ENCODE measurements at places on chromosomes 5 and 9.

DNA sequence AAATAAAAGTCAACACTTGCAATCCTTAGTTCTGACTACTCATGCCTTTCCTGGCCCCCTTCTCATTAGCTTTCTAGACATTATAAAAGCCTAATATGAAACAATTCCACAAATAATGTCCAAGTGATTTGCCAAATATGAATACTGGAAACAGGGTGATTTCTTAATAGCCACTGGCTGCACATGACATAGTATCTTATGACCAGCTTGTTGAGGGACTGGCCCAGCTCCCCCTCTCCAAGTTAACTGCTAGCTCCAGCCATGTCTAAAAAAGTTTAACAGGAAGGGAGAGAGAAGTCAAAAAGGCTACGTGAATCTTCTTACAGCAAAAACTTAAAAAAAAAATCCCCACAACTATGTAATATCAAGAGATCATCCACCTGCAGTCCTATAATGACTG is 1.5 kb downstream of the CERT1 start:
- peak; percentile 31 for DNase-seq

DNA sequence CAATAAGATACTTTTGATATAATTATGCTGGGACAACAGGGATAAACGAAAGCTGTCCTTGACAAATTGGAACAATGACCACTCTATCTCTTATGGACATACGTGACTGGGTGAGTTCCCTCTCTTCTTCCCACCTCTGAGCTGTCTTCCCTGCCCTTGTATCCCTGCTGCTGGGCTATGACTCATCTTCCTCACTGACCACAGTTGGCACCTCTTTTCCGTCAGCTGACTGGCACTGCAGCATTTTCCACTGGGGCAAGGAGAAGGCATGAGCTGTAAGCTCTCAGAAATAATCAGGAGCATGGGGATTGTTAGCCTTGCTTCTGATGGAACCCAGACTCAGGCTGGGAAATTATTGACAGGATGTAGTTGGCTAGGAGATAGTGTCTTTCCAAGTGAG is 48.7 kb downstream of the PCSK1 start:
- DNase-seq, result no peak

- no peak for DNase-seq
Observed at GRCh38 chr5:10278658-10279279, 28.7 kb downstream of the CCT5 start.

DNA sequence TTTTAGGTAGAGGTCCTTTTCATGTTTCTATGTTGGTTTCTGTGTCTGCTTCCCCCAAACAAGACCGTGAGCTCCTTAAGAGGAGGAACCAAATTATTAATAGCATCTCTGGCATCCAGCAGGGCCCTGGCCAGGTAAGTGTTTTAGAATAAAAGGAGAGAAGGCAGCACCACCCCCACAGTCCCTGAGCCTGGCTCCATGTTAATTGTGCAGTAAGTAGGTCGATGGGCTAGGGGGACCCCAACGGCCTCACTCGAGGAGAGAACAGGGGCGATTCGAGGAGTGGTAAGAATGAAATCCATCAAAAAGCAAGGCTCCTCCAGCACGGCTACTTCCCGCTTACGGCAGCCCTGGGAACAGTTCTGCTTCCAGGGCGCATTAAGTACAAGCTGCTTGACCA is 67.0 kb downstream of the GABBR2 start:
- DNase-seq, result no peak

GRCh38 chr5:10264604-10265003 is 14.5 kb downstream of the CCT5 start:
- no peak for DNase-seq

DNA sequence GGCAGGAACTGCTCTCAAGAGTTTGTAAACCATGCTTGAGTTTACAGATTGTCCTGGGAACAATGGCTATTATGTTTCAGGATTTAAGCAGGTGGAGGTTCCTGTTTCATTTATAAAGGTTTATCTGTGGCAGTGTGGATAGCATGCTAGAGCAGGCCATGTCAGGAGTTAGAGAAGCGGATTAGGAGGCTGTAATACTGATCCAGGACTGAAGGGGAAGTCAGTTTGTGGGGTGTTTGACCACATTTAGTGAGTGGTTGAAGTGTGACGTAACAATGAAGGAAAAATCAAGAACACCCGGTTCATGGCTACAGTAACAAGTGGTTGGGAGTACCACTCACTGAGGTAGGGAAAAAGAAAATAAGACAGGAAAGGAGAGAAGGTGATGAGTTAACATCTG is 299.0 kb downstream of the TLR4 start:
- DNase-seq, result no peak

- no peak for DNase-seq
Observed at GRCh38 chr9:107215381-107215780, 67.7 kb upstream of the RAD23B start.

GRCh38 chr5:107389130-107389774 is 281.5 kb downstream of the EFNA5 start:
- peak; percentile 25 for DNase-seq

All from GM13976 (cell line).